Astrocyte (in vitro differentiated cells and primary cell): ENCODE measurements at places on chromosomes 7 and 10.

DNA sequence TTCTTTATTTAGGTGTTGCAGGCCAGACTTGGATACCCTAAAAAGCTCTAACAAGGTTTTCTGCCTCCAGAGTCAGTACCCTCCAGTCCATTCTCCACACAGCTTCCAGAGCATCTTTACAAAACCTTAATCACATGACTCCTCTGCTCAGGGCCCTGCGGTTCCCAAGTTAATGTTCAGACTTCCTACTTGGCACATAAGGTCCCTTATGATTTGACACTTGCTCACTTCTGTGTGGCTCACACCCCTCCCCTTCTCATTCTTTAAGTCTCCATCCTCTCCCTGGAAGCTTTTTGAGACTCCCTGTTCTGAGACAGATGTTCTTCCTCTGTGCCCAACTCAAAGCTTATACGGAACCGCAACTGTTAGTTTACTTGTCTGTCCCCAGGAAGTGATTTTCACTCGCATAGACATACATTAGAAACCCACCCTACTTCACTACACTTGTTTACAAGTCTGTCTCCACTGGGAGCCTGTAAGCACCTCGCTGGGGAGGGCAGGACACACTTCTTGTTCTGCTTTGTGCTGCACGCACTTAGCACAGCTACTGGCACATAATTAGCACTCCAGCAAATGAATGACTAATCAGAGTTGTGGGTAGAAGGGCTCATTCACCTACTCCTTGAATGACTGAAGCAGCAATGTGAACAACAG lies 154.3 kb upstream of the LAMB4 start:
- DNase-seq: no peak
- no peaks in the 10 kb centered on the region for H3K36me3 ChIP-seq
- H3K27me3 ChIP-seq: no peaks in the 10 kb centered on the region
- peaks cover 6% of the 10 kb centered on the region for H3K4me1 ChIP-seq

DNA sequence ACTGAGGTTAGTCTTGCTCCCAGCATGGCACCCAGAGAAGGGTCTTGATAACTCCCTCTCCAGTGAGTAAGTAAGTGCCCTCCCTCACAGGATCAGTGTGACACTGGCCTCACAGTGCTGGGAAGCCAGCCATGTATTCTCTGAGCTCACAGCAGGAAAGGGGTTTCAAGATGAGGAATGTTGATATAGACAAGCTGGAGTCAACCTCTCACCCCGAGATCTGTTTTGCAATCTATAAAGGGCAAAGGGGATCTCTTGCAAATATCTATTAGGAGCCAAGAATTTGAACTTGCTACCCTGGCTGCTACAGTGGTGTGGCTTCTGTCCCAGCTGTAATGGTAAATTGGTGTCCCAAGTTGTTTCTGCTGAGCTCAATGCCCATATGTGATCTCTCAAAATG lies 70.2 kb upstream of the ADAM12 start:
- no peaks in the 10 kb centered on the region for H3K36me3 ChIP-seq
- no peak overlapping the region for H3K27ac ChIP-seq
- peak; percentile 39 for DNase-seq
- no peaks in the 10 kb centered on the region for H3K27me3 ChIP-seq

DNA sequence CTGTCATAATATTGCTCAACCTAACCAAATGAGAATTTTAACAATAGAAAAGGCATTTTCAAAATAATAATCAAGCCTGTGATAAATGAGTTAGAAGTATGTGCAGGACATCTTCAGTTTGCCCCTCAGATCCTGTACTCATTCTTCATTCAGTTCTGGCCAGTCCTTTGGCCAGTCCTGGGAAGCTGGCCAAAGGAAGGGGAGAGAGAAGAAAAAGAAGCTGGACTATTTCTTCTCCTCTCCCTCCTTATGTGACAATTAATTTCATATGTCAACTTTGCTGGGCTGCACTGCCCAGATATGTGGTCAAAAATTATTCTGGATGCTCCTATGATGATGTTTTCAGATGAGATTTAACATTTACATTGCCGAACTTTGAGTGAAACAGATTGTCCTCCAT lies 31.6 kb upstream of the ITGB8 start:
- no peaks in the 10 kb centered on the region for H3K27me3 ChIP-seq
- peak; percentile 66 for DNase-seq
- no peak overlapping the region for H3K27ac ChIP-seq
- no peak overlapping the region for H3K4me3 ChIP-seq

DNA sequence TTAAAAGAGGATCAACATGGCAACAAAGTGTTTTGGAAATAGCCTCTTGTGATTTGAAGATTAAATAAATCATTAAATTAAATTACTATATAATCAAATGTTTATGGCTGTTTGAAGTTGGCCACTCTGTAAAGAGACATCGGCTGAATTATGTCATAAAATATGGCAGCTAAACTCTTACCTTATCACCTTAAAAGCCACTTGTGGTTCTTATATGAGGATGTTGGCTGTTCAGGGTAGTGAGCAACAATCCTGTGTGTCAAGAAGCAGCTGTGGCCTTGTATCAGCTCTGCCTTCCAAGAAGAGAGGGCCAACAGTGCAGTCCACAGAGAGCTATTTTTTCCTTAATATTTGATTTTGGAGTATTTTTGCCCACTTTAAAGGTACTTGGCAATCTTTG lies 113.4 kb upstream of the CDK6 start:
- H3K27ac ChIP-seq: no peak overlapping the region
- no peak for DNase-seq
- no peaks in the 10 kb centered on the region for H3K36me3 ChIP-seq
- H3K27me3 ChIP-seq: no peaks in the 10 kb centered on the region
- no peak overlapping the region for H3K4me3 ChIP-seq
- no peaks in the 10 kb centered on the region for H3K4me1 ChIP-seq

GRCh38 chr7:4074994-4075393 lies 607.1 kb upstream of the FOXK1 start:
- no peaks in the 10 kb centered on the region for H3K27me3 ChIP-seq
- no peak overlapping the region for H3K4me3 ChIP-seq
- H3K27ac ChIP-seq: no peak overlapping the region
- H3K4me1 ChIP-seq: no peaks in the 10 kb centered on the region
- DNase-seq: no peak

GRCh38 chr10:63099734-63100133 lies 33.4 kb upstream of the NRBF2 start:
- no peaks in the 10 kb centered on the region for H3K36me3 ChIP-seq
- H3K27ac ChIP-seq: no peak overlapping the region
- H3K4me1 ChIP-seq: no peaks in the 10 kb centered on the region
- H3K4me3 ChIP-seq: no peak overlapping the region

DNA sequence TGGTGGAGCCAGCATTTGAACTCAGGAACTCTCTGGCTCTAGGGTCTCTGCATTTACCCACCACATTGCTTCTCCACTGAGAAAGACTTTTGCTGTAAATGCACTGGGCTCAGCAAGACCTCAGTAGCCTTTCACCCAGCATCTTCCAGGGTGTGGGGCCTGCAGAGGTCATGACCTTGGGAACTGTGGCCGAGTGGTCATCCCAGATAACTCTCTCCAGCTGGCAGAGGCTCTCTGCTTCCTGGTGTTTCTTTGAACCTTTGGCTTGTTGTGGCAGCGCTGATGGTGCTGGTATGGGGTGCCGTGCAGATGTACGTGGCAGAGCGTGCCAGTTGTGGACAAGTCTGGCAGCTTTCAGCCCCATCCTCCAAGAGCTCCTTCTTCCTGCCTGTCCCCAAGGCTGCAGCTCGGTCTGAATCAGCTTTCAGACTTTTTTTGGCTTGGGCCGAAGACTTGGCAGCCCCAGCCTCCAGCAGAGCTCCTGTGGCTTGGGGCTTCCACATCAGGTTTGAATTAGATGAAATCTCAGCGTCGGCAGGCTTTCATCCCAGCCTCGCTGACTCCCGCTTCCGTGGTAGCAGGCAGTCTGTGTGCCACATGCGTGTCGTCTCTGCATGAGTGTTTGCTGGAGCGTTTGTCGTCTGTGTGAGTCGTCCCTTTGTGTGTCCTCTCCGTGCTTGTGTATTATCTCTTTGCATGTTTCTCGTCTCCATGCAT lies 21.5 kb downstream of the ADAMTS14 start:
- no peaks in the 10 kb centered on the region for H3K36me3 ChIP-seq
- peak overlapping the region; percentile 9 for H3K27ac ChIP-seq
- H3K4me1 ChIP-seq: peaks cover 26% of the 10 kb centered on the region

- peaks cover 37% of the 10 kb centered on the region for H3K36me3 ChIP-seq
- no peaks in the 10 kb centered on the region for H3K4me1 ChIP-seq
- no peak overlapping the region for H3K4me3 ChIP-seq
- H3K27me3 ChIP-seq: no peaks in the 10 kb centered on the region
- DNase-seq: no peak
These were observed 97.3 kb downstream of the CLEC2L start for GRCh38 chr7:139620676-139621344.

DNA sequence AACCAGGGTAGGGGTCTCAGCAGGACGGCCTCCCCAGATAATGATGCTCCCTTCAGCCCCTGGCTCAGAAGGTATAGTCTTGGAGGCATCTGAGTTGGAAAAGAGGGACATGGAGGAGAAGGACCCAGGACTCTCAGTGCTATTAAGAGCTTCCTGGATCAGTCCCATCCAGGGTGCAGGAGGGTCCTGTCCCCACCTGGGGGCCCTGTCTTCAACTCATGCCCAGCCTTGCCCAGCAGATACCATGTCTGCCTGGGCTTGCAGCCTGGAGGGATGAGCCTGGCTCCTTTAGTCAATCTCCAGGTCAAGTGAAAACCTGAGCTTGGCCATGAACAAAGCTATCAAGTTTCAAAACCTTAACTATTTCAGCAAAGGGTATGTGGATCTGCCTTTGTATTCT lies 67.6 kb downstream of the PRTFDC1 start:
- peaks cover 14% of the 10 kb centered on the region for H3K4me1 ChIP-seq
- DNase-seq: no peak
- no peak overlapping the region for H3K4me3 ChIP-seq
- H3K27ac ChIP-seq: no peak overlapping the region
- no peaks in the 10 kb centered on the region for H3K27me3 ChIP-seq

- DNase-seq: peak; percentile 60
- H3K27ac ChIP-seq: no peak overlapping the region
These were observed 125.3 kb downstream of the NEURL1 start for GRCh38 chr10:103618575-103619423.

DNA sequence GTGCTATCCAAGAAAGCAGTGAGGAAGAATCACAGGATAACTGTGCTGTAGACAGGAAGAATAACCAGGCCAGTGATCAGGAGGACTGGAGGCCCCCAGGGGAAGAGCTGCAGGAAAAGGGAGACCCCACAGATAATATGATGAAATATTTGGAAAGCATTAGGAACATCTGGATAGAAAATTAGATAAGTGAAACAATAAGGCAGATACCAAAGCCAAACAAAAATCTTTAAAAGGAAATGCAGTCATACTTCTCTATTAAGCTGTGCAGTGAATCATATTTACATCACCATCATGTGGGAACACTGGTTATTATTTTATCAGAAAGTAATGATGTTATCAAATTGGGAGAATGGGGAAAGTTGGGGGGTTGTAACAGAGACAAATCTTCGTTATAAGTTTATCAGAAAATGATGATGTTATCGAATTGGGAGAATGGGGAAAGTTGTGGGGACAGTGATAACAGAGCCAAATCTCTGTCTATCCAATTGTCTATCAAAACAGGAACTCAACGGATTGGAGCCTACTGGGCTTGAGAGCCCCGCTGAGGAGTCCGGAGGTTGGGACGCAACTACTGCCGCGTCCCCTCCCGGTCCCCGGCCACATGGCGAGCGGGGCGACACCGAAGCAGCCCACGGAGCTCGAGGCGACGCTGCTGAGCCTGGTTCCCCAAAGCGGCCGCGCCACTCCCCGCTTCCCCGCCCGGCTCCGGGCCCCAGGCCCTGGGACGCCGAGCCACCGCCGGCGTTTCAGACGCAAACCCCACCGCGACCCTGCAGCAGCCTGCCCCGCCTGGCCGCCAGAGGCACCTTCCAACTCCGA lies 14.0 kb upstream of the RALA start:
- H3K4me3 ChIP-seq: peak overlapping the region; percentile 45
- peak; percentile 74 for DNase-seq
- H3K4me1 ChIP-seq: peaks cover 17% of the 10 kb centered on the region
- no peaks in the 10 kb centered on the region for H3K27me3 ChIP-seq
- H3K36me3 ChIP-seq: no peaks in the 10 kb centered on the region

DNA sequence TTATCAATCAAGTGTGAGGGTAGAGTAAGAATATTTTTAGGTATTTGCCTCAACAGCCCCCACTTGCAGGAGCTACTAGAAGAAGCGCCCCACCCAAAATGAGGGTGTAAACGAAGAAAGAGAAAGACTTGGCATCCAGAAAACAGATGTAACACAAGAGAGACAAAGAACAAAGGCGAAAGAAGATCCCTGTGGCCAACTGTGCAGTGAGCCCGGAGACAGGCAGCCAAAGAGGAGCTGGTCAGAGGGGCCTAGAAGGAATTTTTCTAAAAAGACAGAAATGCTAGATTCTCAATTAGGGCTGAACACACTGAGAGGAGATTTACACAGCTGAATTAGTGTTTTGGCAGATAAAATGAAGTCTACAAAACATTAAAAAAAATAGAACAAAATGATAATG lies 29.6 kb upstream of the EIF5AL1 start:
- H3K27me3 ChIP-seq: no peaks in the 10 kb centered on the region
- peaks cover 9% of the 10 kb centered on the region for H3K4me1 ChIP-seq
- DNase-seq: no peak
- H3K36me3 ChIP-seq: no peaks in the 10 kb centered on the region

DNA sequence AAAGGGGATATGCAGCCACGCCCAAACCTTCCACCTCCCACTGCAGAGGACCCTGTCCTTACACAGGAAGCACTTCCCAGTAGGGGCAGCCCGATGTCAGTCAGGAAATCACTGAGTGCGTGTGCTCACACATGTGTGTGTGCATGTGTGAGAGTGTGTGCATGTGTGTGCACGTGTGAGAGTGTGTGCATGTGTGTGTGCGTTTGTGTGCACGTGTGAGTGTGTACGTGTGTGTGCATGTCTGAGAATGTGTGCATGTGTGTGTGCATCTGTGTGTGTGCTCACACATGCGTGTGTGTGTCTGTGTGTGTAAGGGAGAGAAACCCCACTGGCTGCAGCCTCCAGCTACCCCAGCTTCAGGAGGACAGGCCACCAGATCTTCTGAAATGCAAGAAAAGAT lies 229.3 kb downstream of the KCNMA1 start:
- H3K27ac ChIP-seq: no peak overlapping the region
- no peak for DNase-seq
- H3K27me3 ChIP-seq: no peaks in the 10 kb centered on the region
- H3K36me3 ChIP-seq: no peaks in the 10 kb centered on the region

- H3K4me3 ChIP-seq: no peak overlapping the region
- H3K36me3 ChIP-seq: no peaks in the 10 kb centered on the region
- H3K27ac ChIP-seq: no peak overlapping the region
- no peak for DNase-seq
- no peaks in the 10 kb centered on the region for H3K4me1 ChIP-seq
- H3K27me3 ChIP-seq: peaks cover 4% of the 10 kb centered on the region
These were observed 41.6 kb upstream of the FAM204A start for GRCh38 chr10:118383699-118384098.

GRCh38 chr10:119342335-119342734 lies 135.0 kb downstream of the GRK5 start:
- no peak overlapping the region for H3K27ac ChIP-seq
- no peaks in the 10 kb centered on the region for H3K36me3 ChIP-seq
- H3K4me3 ChIP-seq: no peak overlapping the region
- H3K4me1 ChIP-seq: peaks cover 23% of the 10 kb centered on the region
- DNase-seq: no peak
- no peaks in the 10 kb centered on the region for H3K27me3 ChIP-seq
